ENCODE measurements at places on chromosomes 6 and 20.

- no peak for DNase-seq
These were observed 125.2 kb downstream of the SULF2 start for GRCh38 chr20:47659904-47660601.

- DNase-seq = no peak
These were observed 66.8 kb upstream of the CD93 start for GRCh38 chr20:23152902-23153301.

DNA sequence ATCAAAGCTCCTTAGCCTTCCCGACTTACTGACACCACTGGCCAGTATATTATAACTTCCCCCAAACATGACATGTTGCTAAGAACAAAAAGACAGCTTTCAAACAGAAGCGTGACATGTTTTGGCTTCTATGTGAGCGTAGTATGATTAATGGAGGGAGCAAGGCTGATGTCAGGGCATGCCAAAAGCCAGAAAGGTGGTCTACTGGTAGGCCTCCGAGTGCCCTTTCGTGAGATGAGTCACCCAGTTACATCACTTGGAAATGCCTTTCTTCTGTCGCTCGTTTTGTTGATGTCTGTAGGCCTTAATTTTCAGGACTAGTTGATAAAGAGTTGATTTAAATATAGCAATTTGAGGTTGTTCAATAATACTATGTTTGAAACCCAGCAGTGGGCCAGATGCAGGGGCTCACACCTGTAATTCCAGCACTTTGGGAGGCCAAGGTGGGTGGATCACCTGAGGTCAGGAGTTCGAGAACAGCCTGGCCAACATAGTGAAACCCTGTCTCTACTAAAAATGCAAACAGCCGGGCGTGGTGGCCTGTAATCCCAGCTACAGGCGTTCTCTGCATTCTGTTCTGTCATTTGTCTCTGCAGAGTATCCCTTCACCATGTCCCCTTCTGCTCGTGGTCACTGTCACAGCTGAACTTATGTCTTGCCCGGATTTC is 53.3 kb downstream of the CNKSR3 start:
- DNase-seq = no peak

- DNase-seq = no peak
These were observed 43.4 kb upstream of the FABP7 start for GRCh38 chr6:122736163-122736562.

GRCh38 chr20:50607850-50608749 is 83.2 kb downstream of the RIPOR3 start:
- DNase-seq = no peak

- no peak for DNase-seq
These were observed 122.8 kb downstream of the C6orf118 start for GRCh38 chr6:165186441-165187205.

GRCh38 chr20:62622178-62622876 is 20.0 kb upstream of the SLCO4A1 start:
- DNase-seq = no peak

Measured in stimulated activated CD4-positive, alpha-beta T cell treated with anti-CD3 and anti-CD28 coated beads, Interleukin-15, amount 100 ng/mL, for 48 hours (primary cell).